ENCODE measurements at places on chromosomes 12 and 14.

DNA sequence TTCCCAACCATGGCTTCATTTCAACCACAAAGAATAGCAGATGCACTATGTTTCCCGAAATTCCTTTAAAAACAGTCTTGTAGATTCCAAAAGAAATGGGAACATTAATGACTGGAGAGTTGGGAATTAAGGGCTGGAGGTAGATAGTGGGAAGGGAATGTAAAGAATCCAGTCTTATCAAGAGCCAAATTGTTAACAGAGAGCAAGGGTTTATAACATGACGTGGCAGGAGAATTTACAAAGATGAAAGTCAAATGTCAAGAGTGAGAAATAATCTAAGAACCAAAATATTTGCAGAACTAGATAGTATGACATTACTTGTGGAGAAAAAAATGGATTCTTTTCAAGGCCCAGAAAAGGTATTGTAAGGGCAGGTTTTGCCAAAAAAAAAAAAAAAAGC, 200.9 kb downstream of the GRIN2B start:
- no peak for DNase-seq

GRCh38 chr14:78248501-78249090, 78.4 kb downstream of the NRXN3 start:
- DNase-seq, result no peak

- DNase-seq, result no peak
These were observed 210.7 kb upstream of the PWP1 start for GRCh38 chr12:107474639-107475539.

- no peak for DNase-seq
These were observed 840 bp downstream of the SIX4 start for GRCh38 chr14:60723116-60723906.

DNA sequence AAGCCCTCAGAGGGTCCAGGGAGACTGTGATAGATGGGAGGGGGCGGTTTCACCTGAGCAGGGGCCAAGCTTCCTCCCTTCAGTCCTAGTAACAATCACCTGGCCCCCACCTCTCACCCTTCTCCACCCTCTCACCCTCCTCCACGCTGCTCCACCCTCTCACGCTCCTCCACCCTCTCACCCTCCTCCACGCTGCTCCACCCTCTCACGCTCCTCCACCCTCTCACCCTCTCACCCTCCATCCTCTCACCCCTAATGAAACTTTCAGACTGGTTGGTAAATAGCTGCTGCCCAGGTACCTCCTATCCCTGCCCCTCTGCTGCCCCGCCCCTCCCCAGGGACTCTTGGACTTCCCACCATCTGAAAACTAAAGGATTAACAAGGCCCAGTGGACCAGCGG, 34.2 kb downstream of the NGB start:
- no peak for DNase-seq

DNA sequence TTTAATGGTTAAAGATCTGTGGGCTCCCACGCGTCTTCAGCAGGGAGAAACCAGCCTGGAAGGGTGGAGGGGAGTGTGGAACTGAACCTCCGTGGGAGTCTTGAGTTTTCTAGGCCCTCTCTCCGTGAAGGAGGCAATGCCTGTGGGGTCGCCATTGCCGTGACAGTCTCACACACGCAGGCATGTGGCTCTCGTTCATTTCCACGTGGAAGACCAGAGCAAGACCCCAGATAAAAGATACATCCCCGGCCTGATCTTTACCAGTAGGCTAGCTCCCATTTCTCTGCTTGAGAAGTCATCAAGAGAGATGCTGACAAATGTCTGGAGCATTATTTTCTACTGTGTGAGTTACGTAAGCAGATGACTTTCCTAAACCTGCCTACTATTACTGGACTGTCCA, 491.7 kb upstream of the LMO3 start:
- no peak for DNase-seq

DNA sequence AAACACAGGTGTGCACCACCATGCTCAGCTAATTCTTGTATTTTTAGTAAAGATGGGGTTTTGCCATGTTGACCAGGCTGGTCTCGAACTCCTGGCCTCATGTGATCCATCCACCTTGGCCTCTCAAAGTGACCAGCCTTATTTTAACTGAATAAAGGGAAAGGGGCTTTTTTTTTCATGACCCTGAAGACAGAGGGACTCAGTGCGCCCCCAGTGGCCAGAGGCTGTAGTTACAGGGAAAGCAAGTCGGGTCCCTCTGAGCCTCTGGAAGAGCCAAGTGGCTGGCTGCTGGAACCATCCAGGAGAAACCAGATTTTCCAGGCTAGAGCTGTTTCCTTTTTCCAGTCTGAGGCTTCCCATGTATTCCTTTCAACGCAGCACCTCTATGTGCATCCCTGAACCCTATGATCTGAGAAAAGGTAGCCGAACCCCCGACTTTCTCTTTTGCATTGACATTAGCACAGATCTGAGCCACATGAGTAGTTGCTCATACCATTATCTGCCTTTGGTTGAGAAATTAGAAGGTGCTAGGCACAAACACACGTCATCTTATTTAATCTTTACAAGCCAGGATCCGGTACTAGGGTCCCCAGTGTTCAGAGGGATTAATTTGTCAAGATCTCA, 342.7 kb downstream of the CACNA1C start:
- DNase-seq, result no peak

DNA sequence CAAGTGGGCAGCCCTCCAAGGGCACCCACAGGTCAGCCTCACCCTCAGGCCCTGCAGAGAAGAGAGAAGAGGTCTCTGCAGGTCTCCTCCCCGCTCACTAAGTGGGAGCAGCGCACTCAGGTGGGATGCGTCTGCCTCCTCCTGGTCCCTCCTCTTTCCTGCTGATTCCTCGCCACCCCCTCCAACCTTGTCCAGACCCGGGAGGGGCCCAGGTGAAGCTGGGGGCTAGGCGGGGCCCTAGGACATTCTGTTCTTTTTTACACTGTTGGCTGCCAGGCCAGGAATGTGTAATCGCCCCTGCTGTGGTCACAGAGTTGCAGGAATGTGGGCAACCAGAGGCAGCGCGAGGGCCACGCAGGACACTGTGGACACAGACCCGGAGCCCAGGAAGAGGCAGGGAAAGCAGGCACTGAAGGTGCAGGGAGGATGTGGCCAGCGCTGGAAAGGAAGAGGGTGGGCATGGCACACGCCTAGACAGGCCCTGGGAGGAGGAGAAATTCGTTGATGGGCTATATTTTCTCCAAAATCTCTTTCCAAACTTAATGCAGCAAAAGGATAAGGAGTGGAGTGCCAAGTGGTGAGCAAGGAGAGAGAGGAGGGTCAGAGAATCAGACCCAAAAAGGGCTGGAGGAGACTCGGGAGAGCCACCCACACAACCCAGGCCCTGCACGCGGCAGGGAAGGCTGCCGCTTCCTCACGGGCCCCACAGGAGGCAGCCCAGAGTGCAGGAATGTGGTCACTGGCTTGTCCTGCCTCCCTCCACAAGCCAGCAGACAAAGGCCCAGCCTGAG, 911 bp upstream of the SCNN1A start:
- no peak for DNase-seq

DNA sequence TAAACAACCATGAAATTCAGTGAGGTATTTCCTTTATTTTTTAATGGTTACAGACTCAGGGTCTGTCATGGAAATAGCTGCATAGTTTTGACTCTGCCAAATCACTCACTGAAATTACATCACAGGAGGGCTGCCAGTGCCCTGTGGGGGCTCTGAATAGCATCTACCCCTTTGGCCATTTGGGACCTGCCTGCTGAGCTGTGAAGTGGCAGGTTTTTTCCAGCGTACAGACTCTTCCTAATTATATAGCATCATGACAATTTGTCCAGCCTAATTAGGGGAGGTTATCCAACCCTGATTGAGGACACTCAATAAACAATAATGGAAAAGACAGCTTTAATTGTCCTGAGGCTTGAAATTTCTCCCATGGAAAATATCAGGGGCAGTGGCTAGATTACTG, 1.8 kb upstream of the COCH start:
- no peak for DNase-seq

DNA sequence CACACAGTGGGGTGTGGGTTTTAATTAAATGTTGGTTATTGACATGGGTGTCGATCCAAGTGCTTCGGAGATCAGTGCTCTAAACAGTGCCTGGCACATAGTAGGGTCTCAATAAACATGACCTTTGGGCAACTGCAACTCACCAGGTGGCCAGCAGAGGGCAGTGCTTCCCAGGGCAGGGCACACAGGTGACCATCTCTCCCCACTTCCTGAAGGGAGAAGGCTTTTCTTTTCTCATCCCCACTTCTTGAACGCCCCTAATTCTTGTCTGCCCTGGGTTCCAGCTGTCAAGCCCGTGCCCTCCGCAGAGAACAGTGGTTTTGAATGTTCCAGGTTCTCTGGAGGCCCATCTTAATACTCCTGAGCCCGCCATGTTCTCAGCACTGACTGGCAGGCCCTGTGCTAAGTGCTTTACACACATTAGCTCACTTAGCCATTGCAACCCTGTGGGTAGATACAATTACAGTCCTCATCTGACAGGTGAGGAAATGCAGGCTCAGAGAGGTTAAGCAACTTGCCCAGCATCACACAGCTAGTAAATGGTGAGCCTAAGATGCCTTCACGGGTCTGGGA, 16.3 kb downstream of the RAPGEF3 start:
- peak; percentile 46 for DNase-seq

Data from stimulated activated CD8-positive, alpha-beta memory T cell treated with anti-CD3 and anti-CD28 coated beads, Interleukin-2, amount 100 ng/mL, for 1 hour (primary cell).